Foreskin fibroblast (primary cell): ENCODE measurements at places on chromosomes 6 and 20.
A peak's percentile ranks its signal among the peaks of the same experiment; 100 is the strongest.

DNA sequence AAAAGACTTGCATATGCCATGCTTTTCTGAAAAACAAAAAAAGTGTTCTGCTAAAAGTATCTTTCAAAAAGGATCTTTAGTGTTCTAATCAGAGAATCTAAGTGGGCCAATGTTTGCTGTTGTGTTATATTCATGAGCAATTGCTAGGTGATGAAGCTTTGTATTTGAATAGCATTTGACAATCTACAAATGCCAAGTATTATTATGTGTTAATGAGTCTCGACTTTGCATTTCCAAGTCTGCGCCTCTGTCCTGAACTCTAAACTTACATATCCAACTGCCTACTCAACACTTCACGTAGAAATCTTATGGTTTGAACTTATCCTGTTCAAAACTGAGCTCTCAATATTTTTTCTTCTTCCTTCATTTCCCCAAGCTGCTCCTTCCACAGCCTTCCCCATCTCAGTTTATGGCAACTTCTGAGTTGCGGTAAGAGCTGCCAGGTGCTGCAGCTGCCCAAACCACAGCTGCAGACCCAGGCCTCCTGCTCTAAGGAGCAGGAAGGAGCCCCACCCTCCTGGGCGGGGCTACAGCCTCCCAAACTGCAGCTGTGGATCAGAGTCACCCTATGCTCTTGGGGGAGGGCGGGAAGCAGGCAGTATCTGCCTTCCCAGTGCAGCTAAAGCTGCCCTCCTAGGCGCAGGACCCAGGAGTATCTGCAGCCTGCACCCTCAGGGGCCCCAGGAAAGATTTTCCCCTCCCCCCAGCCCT, 16.7 kb upstream of the MAK start:
- no peak for DNase-seq

DNA sequence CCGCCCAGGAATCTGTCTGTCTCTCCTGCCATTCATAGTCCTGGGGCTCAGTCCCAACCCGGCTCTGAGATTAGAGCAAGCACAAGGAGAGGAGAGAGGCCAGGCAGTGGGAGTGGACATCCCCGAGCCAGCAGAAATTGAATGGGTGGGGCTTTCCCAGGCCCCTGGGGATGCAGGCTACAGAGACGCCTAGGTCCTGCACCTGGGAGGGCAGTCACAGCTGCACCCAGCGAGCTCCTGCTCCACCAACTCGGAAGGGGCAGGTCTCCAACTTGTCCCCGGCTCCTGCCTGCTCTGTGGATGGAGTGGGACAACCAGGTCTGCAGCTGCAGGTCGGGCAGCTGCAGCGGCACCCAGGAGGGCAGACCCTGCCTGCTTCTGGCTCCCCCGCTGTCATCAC, 11.1 kb upstream of the AIG1 start:
- DNase-seq, result no peak

GRCh38 chr6:122610690-122611455, 668 bp downstream of the PKIB start:
- DNase-seq, result no peak

DNA sequence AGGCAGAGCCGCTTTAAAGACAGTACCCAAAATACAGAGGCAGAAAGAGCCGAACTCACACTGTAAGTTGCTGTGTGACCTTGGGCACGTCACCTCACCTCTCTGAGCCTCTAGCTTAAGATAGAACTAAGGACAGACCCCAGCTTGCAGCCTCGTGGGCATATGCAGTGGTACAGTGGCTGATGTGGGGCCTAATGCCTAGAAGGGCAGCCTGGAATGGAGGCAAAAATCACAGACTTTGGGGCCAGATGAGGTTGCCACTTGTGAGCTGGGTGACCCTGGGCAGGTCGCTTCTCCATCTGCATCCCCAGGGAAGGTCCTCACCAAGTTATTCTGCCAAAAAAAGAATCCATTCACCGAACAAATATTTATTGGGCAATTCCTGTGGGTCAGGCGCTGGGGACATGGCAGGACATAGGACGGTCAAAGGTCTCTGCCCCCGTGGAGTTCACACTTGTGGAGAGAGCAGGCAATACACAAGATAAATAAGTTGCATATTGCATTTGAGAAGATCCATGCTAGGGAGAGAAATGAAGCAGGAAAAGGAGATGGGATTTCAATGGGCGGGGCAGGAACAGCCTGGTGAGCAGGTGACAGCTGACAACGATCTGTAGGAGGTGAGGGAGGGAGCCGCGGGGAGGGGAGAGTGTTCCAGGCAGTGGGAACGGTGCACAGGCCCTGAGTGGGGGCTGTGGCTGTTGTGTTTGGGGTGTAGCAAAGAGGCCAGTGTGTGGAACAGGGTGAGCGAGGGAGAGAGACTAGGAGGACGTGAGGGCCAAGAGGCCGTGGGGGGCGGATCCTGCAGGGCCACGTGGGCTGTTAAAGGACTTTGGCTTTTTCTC, 115.2 kb downstream of the CEBPB start:
- DNase-seq, result peak; percentile 85

DNA sequence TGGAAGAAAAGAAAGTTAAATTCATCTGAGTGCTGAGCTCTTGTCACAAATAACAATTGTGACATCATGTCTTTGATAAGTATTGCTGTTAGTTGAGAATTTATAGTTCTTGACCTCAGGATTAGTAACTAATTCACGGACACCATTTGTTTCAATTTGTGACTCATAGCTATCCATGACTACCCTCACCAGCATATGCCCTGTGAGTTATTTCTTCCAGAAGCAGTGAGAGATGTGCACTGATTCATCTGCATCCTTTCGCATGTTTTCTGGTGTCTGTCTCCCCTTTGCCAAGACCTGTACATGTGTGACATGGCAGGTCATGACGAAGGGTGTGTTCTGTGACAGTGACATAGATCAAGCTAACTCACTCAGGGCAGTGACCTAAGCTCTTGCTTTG, 86.9 kb downstream of the SOBP start:
- DNase-seq, result peak; percentile 52

GRCh38 chr6:88294702-88295101, 128.6 kb upstream of the CNR1 start:
- no peak for DNase-seq

- no peak for DNase-seq
Measured at GRCh38 chr6:119166024-119166784, 87.7 kb upstream of the FAM184A start.

GRCh38 chr20:53074811-53075314, 102.7 kb downstream of the TSHZ2 start:
- no peak for DNase-seq
